CD8-positive, alpha-beta T cell (primary cell): ENCODE measurements at places on chromosomes 3 and 15.

DNA sequence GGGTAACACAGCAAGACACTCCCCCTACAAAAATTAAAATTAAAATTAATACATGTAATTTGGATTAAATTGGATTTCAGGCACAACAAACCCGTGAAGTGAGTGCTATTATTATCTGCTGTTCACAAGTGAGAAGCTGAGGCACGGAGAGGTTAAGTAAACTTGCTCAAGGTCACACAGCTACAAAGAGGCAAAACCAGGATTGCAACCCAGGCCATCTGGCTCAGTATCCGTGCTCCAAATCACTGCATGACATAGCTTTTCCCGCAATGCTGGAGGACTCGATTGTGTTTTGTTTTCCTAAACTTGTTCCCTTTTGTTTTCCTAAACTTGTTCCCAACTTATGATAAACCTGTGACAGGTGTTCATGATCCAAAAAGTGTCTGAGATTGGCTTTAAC, 19.9 kb upstream of the C15orf39 start:
- no peak for DNase-seq

- DNase-seq, result no peak
Observed at GRCh38 chr15:41018534-41018933, 65.3 kb downstream of the CHAC1 start.

GRCh38 chr3:14480207-14481017, 59.7 kb downstream of the GRIP2 start:
- no peak for DNase-seq

GRCh38 chr15:71393383-71393782, 278.1 kb downstream of the THSD4 start:
- DNase-seq, result no peak

DNA sequence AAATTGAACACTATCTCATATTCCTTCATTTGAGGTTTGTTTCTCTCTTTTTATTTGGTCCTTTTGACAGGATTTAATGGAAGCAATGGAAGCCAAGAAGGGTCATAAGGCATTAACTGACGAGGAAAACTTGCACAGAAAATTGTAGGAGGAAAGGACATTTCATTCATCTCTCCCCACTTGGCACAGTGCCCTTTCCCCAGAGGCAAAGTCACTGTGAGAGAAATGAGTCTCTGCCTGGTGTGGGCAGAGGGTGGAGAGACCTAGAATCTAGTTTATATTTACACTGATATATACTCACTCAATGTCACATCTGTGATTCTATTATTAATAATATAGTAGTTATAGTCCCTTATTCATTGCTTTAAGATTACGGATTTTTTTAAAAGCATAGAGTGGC, 324.6 kb upstream of the IL12A start:
- DNase-seq, result no peak

DNA sequence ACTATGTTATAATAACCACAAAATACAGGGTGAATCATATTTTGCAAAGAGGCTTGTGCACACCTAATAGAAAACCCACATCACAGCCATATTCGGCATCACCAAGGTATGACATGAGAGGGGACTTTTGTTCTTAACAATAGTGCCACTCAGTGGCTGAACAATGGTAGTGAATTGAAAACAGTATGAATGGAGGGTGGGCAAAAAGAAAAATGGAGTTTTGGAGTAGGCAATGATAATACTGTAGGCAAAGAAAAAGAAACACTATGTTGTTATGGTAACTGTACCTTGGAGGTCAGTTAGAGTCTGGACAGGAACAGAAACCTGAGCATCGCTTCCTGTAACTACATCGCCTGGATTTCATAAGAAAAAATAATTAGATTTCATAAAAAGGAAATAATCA, 348.6 kb downstream of the PLCL2 start:
- DNase-seq, result no peak

DNA sequence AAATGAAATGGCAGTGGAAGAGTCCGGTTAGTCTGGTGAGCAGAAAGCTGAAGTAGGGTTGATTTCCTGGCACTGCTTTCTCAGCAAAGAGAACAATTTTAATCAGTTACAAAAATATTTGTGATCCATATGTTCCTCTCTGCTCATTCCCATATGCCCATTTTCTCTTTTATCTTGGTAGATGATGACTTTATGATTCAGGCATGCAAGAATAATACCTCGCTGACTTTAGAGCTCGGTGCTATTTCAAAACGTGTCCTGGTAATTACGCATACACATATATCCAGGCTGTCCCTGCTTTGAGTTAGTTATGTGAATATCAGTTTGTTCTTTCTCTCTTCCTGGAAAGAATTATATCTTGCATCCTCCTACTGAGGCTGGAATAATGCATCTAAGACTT, 38.5 kb downstream of the ARPP21 start:
- DNase-seq, result no peak

GRCh38 chr3:177071496-177072156, 125.7 kb downstream of the TBL1XR1 start:
- DNase-seq, result no peak

DNA sequence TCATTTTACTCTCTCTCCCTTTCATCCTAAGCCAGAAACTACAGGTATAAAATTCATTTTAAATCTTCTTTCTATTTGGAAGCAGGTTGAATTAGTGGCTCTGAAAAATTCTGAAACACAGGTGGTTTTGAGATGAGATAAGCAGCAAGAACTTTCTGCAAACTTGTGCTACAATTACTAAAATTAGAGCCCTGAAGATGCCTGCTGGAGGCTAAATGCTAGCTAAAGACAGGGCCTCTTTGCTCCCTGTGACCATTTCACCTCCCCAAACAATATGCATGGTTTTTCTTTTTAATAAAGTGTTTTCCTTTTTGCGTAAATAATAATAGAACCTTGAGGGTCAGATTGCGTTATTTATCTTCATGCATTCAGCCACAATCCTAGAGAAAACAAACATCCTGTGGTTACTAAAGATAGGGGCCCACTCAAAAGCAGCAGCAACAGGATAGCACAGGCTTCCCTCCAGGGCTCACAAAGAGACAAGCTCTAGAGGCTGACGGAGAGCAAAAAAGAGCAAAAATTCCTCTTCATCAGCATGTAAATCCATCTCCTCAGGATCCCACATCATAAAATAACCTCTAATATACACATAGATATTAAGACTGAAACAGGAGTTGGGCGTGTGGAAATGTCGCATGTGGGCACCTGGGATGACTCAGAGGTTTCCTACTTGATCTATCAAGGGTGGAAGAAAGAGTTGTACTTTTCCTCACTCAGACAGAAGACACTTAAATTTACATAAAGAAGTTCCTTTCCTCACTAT, 26.5 kb upstream of the CP start:
- no peak for DNase-seq

DNA sequence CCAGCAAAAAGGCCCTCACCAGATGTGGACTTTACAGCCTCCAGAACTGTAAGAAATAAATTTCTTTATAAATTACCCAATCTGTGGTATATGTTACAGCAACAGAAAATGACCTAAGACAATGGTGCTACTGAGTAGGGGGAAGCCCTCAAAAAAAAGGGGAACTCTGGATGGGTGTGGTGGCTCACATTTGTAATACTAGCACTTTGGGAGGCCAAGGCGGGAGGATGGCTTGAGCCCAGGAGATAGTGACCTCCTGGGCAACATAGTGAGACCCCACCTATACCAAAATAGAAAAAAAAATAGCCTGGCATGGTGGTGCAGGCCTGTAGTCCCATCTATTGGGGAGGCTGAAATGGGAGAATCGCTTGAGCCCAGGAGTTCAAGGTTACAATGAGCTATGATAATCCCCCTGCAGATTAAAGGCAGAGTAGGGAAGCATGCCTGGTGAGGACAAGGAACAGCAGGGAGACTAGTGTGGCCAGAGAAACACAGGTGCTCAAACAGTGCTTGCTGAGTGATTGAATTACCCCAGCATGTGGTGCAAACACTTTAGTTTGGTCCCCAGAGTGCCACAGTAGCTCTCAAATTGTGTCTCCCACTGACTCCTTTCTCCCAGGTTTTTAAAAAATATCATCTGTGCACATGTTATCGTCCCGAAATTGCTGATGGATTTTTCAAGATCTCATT, 13.9 kb upstream of the USP3 start:
- DNase-seq, result no peak

DNA sequence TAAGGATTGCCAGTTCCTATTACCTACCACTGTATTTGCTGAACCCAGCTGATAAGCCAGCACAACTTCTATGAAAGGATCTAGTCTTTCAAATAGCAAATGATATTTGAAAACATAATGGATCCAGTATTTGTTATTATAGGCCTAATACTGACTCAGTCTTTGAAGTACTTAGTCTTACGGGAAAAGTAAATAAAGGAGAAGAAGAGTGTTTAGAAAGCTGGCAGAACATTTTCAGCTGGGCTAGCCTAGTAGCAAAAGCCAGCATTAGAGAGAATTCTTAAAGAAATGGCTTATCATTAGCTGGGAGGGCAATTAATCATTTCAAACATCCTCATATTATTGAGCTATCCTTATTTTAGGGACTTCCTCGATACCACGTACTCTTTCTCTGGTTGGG, 101.4 kb upstream of the GOLIM4 start:
- no peak for DNase-seq

DNA sequence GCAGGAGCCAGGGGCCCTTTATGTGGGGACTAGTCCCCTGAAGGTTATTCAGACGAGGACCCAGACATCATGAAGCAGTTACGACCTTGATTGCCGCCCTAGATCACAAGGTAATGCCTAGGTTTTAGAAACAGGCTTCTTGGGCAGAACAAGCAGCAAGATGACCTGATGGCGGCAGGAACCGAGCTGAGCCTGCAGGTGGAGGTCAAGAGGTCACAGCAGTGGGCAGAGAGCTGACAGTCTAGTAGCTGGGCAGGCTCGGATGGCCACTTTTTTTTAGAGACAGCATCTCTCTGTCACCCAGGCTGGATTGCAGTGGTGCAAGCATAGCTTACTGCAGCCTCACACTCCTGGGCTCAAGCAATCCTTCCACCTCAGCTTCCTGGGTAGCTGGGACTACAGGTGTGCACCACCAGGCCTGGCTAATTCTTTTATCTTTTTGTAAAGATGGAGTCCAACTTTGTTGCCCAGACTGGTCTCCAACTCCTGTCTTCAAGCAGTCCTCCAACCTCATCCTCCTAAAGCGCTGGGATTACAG, 83.5 kb upstream of the ABHD17C start:
- DNase-seq, result no peak

GRCh38 chr3:23945663-23945912, 502 bp downstream of the NR1D2 start:
- DNase-seq, result no peak

DNA sequence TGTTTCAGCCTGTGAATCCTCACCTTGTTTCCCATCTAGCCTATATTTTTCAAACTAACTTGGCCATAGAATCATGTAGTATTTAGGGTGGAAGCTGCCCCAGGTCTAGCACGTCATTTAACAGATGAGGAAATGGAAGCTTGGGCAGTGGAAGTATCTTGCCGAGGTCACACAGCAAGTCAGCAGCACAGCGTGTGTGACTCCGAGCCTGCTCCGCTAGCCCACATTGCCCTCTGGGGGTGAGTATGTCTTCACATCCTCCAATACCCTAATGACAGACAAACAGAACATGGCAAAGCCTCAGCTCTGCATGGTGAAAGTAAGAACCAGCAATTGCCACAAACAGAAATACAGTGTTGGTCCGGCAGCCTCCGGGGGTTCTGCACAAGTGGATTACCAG, 2.2 kb upstream of the CCR5 start:
- peak; percentile 65 for DNase-seq

DNA sequence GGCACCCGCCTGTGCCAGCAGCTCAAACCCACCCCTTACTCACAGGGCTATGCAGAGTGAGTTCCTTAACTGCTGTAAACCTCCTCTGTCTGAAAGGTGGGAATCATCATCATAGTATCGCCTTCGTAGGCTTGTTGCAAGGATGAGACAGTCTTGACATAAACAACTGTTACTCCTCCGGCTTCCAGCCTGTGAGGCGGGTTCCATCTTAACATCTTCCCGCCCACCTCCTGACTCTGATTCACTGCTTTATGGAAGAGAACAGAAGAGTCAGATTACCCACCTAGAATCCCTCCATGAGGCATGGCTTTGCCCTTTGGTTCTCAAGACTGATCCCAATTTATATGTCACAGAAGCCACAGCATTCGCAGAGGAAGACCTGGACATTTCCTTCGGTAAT, 21.9 kb downstream of the POLR2M start:
- no peak for DNase-seq

- no peak for DNase-seq
Observed at GRCh38 chr15:39887832-39888231, 32.2 kb downstream of the GPR176 start.

- no peak for DNase-seq
Observed at GRCh38 chr15:62253294-62253693, 88.2 kb upstream of the C2CD4B start.

GRCh38 chr15:90189781-90190467, 11.2 kb upstream of the SEMA4B start:
- DNase-seq, result no peak

GRCh38 chr3:74844428-74844827, 230.0 kb upstream of the CNTN3 start:
- no peak for DNase-seq

GRCh38 chr3:112982710-112983109, 7.8 kb upstream of the CD200R1 start:
- DNase-seq, result no peak

- no peak for DNase-seq
Observed at GRCh38 chr3:168155303-168155702, 59.6 kb upstream of the GOLIM4 start.

GRCh38 chr15:81905889-81906288, 139.9 kb downstream of the MEX3B start:
- no peak for DNase-seq

- DNase-seq, result no peak
Observed at GRCh38 chr3:157232141-157232540, 72.2 kb upstream of the CCNL1 start.

GRCh38 chr3:32577174-32577573, 6.5 kb upstream of the DYNC1LI1 start:
- DNase-seq, result no peak

GRCh38 chr3:108407886-108408285, 102.5 kb downstream of the MYH15 start:
- DNase-seq, result no peak

DNA sequence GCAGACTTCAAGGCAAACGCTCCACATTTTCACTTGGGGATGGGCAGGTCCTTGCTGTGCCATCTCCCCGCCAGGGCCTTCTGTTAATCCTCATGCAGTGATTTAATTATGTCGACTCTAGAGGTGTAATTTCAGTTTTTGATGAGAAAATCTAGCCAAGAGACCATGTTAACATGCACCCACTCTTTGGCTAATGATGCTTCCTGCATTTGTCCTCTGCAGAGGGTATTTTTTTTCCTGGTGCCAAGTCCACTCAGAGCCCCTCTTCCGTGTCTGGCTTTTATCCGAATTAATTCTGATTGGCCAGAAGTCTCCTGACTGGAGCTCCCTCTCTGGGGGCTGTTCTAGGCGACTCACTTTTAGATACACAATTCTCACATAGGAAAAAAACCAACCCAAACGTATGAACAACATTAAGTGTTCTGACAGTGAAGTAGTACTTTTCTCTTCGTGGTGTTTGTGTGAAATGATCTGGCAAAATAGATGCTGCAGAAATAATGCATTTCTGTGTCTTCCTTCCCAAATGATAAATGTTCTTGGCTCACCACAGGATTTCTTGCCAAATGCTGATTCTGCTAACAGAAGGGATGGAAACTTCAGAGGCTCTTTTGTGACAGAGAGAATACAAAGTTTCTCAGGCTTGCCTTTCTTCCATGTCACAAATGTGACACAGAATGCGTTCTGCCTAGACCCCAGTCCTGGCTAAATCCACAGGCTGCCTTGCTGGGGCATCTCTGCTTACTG, 190.0 kb downstream of the CACNA2D3 start:
- DNase-seq, result no peak

GRCh38 chr3:98038876-98039275, 3.8 kb upstream of the GABRR3 start:
- DNase-seq, result no peak

GRCh38 chr3:34185301-34185700, 386.9 kb downstream of the PDCD6IP start:
- no peak for DNase-seq

- no peak for DNase-seq
Observed at GRCh38 chr15:36109943-36110658, 469.3 kb upstream of the CDIN1 start.
